ENCODE measurements at places on chromosomes 1 and 21. TPM values are rescaled to one million over a fixed set of nuclear protein-coding genes. Genes with fewer than 3 reads are reported as not detected.

CENPS gene
- total RNA-seq, result 13.6 TPM

DNA sequence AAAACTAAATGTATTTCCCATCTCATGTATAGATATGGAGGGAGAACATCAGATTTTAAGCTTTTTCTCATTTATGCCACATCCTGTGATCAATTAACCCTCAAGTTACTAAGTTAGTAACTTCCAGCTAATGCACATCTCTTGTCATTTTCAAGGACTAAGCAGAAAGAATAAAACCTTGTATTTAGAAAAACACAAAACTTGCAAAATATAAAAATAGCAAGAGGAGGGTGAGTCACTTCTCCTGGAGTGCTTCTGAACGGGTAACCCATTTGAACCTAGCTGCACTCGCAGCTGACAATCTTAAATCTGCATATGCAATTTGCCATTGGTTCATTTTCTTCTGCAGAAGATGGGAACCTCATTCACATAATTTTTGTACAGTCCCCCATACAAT lies 500.5 kb downstream of the SETD4 start:
- DNase-seq, result no peak

DNA sequence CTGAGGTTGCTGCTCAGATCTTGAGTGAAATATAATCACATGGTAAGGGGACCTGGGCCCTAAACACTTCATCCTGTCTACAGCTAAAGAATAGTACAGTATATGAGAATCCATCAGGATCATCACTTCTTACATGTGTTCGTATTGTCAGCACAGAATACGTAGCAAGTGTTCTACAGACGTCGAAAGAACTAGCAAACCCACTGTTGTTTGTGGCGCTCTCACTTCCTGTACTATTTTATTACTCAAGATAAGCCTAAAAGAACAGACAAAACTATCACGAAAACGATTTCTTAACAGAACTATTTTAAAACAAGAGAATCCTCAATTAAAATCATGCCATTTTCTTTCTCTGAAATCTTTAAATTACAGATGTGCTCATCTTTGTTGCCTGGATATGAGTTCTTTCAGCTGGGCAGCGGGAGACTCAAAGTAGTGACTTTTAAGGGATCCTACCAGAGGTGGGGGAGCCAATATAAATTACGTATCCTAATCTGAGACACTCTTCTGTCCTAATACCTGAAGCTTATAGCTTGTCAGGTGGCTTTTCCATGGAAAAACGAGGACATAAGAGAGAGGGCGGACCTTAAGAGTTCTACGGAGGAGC lies 724 bp downstream of the ST7L start:
- DNase-seq, result no peak

PPFIA4 gene
- 1.6 TPM for total RNA-seq

DNA sequence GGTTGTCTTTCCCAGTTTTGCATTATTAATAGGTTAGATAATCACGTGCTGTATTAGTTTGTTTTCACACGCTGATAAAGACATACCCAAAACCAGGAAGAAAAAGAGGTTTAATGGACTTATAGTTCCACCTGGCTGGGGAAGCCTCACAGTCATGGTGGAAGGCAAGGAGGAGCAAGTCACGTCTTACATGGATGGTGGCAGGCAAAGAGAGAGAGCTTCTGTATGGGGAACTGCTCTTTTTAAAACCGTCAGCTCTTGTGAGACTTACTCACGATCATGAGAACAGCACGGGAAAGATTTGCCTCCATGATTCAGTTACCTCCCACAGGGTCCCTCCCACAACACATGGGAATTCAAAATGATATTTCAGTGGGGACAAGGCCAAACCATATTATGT lies 2.3 kb upstream of the VCAM1 start:
- no peak for DNase-seq

GRCh38 chr1:225460737-225461532 lies 33.1 kb upstream of the LBR start:
- no peak for DNase-seq

GRCh38 chr21:19326531-19327319 lies 923.1 kb upstream of the TMPRSS15 start:
- DNase-seq, result no peak

DNA sequence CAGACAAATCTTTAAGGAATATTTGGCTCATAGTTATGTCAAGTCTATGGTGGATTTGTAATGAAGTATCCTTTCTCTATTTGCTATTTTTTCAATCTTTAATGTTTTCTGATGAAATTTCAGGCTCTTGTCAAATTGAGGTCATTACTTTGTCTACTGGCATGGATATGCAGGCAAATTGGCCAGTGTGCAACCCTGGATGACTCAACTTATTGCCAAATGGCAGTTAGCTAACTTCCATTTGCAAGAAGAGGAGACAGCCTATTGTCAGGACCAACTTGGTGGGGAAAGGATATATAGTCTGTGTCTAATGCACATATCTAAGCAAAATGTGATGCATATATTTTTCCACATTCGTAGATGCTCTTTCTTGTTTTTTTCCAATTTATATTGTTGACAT lies 530.5 kb downstream of the PTBP2 start:
- no peak for DNase-seq

Measured in ovary (tissue), 10 donors.